Activated T-cell treated with anti-CD3 and anti-CD28 coated beads, Interleukin-2, amount 50 U/mL, for 72 hours (primary cell): ENCODE measurements at places on chromosomes 13 and 19. TPM values are rescaled to one million over a fixed set of nuclear protein-coding genes. Genes with fewer than 3 reads are reported as not detected.
A peak's percentile ranks its signal among the peaks of the same experiment; 100 is the strongest.

GRCh38 chr19:27746691-27747380 is 1466.1 kb downstream of the UQCRFS1 start:
- no peak overlapping the region for H3K27ac ChIP-seq
- H3K4me1 ChIP-seq = no peaks in the 10 kb centered on the region
- no peaks in the 10 kb centered on the region for H3K27me3 ChIP-seq
- no peak overlapping the region for H3K4me3 ChIP-seq

- no peak overlapping the region for H3K4me3 ChIP-seq
- H3K27ac ChIP-seq = peak overlapping the region; percentile 60
- no peak for DNase-seq
- peaks cover 3% of the 10 kb centered on the region for H3K36me3 ChIP-seq
These were observed 37.4 kb downstream of the LSM14A start for GRCh38 chr19:34209726-34210125.

DNA sequence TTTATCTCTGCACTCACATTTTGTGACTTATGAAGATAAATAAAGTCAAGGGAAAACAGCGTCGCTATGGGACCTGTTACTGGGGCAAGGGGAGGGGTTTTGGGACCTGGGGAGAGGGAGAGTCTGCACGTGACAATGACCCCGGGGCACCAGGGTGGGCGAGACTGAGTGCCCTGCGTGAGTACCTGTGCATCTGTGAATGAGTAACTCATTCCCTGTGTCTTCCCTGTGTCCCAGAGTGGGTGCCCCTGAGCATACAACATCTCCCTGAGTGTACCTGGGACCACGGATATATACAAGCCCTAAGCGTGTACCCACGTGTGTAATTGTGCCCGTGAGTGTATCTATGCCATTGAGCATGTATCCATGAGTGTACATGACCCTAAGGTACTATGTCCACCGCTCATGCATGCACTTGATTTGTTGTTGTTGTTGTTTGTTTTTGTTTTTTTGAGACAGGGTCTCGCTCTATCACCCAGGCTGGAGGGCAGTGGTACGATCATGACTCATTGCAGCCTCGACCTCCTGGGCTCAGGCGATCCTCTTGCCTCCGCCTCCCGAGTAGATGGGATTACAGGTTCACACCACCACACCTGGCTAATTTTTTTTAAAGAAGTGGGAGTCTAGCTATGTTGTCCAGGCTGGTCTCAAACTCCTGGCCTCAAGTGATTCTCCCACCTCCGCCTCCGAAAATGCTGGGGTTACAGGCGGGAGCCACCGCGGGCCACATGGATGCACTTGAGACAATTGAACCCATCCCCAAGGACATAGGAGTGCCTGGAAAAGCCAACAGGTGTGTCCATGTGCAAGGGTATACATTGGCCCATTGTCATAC is 645 bp upstream of the TRAPPC5 start:
- peak overlapping the region; percentile 48 for H3K4me3 ChIP-seq
- DNase-seq = no peak
- peaks cover 4% of the 10 kb centered on the region for H3K36me3 ChIP-seq
- H3K27me3 ChIP-seq = peaks cover 26% of the 10 kb centered on the region
- peaks cover 42% of the 10 kb centered on the region for H3K4me1 ChIP-seq
- peak overlapping the region; percentile 32 for H3K27ac ChIP-seq

- no peak overlapping the region for H3K4me3 ChIP-seq
- DNase-seq = no peak
- H3K27ac ChIP-seq = no peak overlapping the region
- H3K36me3 ChIP-seq = no peaks in the 10 kb centered on the region
These were observed 508.6 kb upstream of the KLHL1 start for GRCh38 chr13:70616847-70617246.

GRCh38 chr13:110853235-110853721 is 61.6 kb downstream of the ANKRD10 start:
- H3K27ac ChIP-seq = no peak overlapping the region
- H3K4me1 ChIP-seq = peaks cover 12% of the 10 kb centered on the region
- DNase-seq = no peak
- peaks cover 10% of the 10 kb centered on the region for H3K27me3 ChIP-seq
- peaks cover 2% of the 10 kb centered on the region for H3K36me3 ChIP-seq
- H3K4me3 ChIP-seq = no peak overlapping the region

- no peak for DNase-seq
- no peaks in the 10 kb centered on the region for H3K4me1 ChIP-seq
- H3K27ac ChIP-seq = no peak overlapping the region
- H3K4me3 ChIP-seq = no peak overlapping the region
- H3K27me3 ChIP-seq = no peaks in the 10 kb centered on the region
- H3K36me3 ChIP-seq = no peaks in the 10 kb centered on the region
These were observed 143.2 kb downstream of the SLITRK5 start for GRCh38 chr13:87814403-87814802.

GRCh38 chr19:30165228-30165813 is 206.9 kb upstream of the ZNF536 start:
- H3K27me3 ChIP-seq = no peaks in the 10 kb centered on the region
- no peaks in the 10 kb centered on the region for H3K4me1 ChIP-seq
- no peak overlapping the region for H3K4me3 ChIP-seq
- H3K27ac ChIP-seq = no peak overlapping the region
- no peak for DNase-seq

Gene BRSK1
- 19.6 TPM for total RNA-seq

Gene SOX21
- total RNA-seq = not detected

Gene ADAMTSL5
- 4.3 TPM for total RNA-seq

Gene DCT
- total RNA-seq = 0.49 TPM

Gene CLIP3
- 1.0 TPM for total RNA-seq

Gene NAPSA
- 43.2 TPM for total RNA-seq

Gene SEMA6B
- 0.05 TPM for total RNA-seq
